ENCODE measurements at places on chromosomes 5 and 9. TPM values are rescaled to one million over a fixed set of nuclear protein-coding genes. Genes with fewer than 3 reads are reported as not detected.
A peak's percentile ranks its signal among the peaks of the same experiment; 100 is the strongest.

NSUN2 gene
- 90.7 TPM for total RNA-seq

GRCh38 chr5:132467287-132467984, 23.1 kb downstream of the IRF1 start:
- H3K36me3 ChIP-seq, result no peaks in the 10 kb centered on the region
- no peak overlapping the region for H3K27ac ChIP-seq
- no peaks in the 10 kb centered on the region for H3K27me3 ChIP-seq
- peaks cover 66% of the 10 kb centered on the region for H3K4me1 ChIP-seq
- no peak overlapping the region for H3K4me3 ChIP-seq

GRCh38 chr5:8870959-8871355, 674.9 kb downstream of the SEMA5A start:
- H3K4me3 ChIP-seq, result no peak overlapping the region
- H3K27ac ChIP-seq, result no peak overlapping the region
- no peak for DNase-seq
- H3K4me1 ChIP-seq, result no peaks in the 10 kb centered on the region

DNA sequence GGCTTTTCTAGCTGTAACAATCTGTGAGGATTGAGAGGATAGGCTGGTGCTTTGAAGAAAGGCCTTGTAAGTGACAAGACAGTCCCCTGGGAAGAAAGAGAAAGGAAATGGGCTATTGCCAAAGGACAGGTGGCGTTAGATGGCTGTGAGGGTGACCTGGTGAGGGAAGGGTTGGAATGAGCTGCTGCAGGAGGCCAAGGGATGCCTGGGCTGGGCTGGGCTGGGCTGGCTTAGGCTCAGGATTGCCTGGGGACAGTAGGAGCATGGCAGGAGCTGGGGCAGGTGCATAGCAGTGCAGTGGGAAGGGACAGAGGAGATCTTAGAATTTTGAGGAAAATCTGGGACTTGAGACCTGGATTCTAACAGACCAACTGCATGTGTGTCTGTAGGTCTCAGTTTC, 9.7 kb upstream of the MYOZ3 start:
- no peak overlapping the region for H3K27ac ChIP-seq
- H3K27me3 ChIP-seq, result peaks cover 43% of the 10 kb centered on the region
- peaks cover 4% of the 10 kb centered on the region for H3K36me3 ChIP-seq
- H3K4me3 ChIP-seq, result no peak overlapping the region
- H3K4me1 ChIP-seq, result no peaks in the 10 kb centered on the region

DNA sequence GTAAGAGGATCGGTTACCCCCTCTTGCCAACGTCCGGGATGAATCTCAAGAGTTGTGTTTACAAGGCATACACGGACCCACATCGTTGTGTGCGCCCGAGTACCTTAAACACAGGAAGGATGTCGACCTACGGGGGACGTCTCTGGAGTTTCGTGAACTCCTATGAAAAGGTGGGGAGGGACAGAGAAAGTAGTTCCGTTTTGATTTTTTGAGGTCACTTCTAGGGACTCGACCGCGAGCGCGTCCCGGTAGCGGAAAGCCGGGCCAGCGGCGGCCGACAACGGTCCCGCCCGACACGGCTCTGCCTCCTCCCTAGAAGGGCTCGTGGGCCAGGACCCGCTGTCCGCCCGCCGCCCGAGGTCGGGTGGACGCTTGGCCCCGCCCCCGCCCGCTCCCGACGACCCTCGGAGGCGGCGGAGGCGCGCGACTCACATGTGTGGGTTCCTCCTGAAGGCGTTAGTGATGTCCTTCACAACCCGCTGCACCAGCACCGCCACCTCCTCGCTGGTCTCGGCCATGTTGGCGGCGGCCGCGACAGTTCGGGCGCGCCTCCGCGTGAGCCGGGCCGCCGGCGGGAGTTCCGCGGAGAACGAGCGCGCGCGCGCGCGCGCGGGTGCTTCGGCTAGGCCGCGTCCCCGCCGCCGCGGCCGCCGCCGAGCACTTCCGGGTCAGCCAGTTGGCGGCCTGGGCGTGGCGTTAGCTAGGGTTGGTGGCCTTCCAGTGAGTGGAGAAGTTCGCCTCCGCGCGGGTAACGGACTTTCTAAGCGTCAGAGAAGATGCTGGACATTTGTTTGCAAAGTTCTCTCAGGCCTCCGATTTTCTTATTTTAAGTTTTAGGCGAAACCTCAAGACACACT, at the start of gene PTAR1:
Gene PTAR1 (minus strand): TSS at position 591 of the 857 bp plus-strand sequence. CDS start 73 bp downstream, at position 518.
- H3K27ac ChIP-seq, result peak within 1 kb of the TSS; percentile 83
- H3K4me3 ChIP-seq, result peak within 1 kb of the TSS; percentile 85
- H3K4me1 ChIP-seq, result peaks cover 15% of the 10 kb centered on the region
- peak; percentile 87 for DNase-seq

CENPH gene
- 17.0 TPM for total RNA-seq

- no peaks in the 10 kb centered on the region for H3K4me1 ChIP-seq
- H3K27ac ChIP-seq, result no peak overlapping the region
- no peak overlapping the region for H3K4me3 ChIP-seq
- H3K36me3 ChIP-seq, result peaks cover 8% of the 10 kb centered on the region
- no peak for DNase-seq
Observed at GRCh38 chr9:133818444-133818843, 80.3 kb upstream of the SARDH start.

All from Calu3 (cell line).